ENCODE measurements at places on chromosomes 6 and 20.

- DNase-seq, result no peak
These were observed 12.8 kb downstream of the CALHM5 start for GRCh38 chr6:116524236-116524635.

DNA sequence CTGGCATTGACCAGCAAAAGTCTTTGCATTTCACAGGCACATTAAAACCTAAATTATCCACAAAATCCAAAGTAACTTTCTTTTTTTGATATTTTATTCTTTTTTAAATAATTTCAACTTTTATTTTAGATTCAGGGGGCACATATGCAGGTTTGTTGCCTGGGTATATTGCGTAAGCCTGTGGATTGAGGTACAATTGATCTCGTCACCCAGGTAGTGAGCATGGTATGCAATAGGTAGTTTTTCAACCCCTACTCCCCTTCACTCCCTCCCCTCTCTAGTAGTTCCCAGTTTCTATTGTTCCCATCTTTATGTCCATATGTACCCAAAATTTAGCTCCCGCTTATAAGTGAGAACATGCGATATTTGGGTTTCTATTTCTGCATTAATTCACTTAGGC, 97.6 kb downstream of the CEP57L1 start:
- no peak for DNase-seq

DNA sequence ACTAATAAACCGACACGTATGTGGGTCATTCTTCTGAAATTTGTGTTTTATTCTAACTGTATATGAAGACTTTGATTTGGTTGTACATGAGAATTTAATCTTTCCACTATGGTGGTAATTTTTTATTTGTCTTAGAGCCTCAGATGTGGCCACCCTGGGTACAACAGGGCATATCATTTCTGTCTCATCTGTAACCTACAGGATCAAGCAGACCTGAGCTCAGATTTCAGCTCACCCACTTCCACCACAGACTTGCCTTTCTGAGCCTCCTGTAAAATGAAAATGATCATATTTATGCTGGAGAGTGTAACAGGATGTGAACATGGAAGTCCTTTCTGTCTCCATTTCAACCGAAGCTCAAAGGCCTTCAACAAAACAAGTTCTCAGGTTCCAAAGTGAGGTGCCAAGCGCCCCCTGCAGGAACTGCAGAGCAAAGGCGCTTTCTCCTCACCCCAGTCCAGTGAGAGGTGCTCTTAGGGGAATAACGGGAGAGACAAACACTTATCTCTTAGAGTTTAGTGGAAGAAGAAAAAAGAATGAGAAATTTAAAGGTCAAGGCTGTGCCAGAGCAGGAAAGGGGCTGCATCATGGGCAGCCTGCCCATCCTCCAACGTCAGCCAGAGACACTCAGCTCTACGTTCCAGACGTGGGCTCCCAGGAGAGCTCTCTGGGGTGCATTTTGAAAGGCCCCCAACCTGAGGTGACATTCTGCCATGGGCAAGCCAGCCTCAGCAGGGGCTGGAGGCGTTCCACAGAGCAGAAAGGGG, 23.0 kb upstream of the CD24 start:
- peak; percentile 75 for DNase-seq

DNA sequence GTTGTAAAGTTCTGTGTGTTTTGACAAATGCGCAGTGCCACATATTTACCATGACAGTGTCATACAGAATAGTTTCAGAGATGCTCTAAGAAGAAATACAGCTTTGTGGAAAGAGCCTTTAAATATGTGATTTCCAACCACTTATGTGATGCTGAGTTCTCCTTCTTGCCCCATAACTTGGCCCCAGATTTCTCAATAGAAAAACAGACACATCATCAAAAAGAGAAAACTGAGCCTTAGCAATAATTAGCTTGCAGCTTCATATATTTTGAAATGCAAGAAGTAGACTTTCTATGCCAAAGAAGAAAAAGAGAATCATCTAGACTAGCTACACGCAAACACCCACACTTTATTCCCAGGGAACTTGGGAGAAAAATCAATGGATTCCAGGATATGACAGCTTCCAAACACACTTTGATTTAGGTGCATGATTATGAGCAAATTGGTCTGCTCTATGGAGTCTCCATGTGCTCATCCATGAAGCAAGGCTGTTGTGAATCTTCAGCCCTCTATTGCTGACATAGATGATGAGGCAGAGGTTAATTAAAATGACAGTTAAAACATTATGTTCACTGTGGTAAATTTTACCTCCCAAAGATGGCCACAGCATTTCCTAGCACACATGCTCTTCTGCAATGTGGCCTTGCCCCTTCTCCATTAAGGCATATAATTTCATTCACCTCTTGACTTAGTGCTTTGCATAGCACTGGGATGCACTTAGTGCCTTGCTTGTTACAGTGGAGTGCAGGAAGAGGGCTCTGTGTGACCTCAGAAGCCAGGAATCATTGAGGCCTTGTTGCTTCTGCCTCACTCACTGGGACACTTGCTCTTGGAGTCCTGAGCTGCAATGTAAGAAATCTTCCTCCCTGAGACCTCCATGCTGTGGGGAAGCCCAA, 174.6 kb downstream of the SYNDIG1 start:
- no peak for DNase-seq

DNA sequence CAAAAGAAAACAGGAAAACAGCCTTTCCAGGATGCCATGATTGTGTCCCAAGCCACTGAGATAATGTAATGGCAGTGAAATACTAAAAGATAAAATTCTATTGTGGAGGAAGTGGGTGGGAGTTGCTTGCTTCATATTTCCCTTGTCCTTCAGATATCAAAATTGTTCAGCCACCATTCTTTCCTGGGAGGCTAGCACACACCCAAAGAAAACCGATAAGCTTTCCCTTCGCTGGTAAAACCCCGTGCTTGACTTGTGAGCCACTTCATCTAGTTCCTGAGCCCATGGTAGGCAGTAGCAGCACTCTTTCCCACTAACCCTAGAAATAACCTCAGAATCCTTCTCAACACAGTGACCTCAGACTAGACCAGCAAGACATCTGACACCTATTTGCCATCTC, 357.4 kb upstream of the PLCB4 start:
- no peak for DNase-seq

DNA sequence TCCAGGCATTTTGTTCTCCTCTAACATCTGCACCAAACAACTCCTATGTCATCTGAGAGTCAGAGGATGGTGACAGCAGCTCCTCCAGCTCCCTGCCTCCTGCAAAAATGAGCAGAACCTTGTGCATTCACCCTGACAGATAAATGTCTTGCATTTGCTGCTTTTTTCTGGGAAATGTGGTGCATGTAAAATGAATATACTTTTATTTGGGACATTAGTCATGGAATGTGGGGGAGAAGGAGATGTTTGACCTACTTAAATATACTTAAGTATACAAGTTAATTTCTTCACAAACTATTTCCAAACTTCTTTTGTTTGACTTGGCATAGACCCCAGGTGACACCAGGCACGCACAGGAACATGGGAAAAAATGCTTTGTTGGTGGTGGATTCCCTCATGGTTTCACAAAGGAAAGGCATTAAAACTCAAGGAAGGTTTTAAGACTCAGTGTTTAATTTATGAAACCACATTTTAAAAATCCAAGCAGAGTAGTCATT, 181.8 kb upstream of the MCHR2 start:
- DNase-seq, result no peak

- DNase-seq, result no peak
These were observed 260.9 kb downstream of the TENT5A start for GRCh38 chr6:81491454-81492101.

Measured in activated naive CD4-positive, alpha-beta T cell treated with anti-CD3 and anti-CD28 coated beads for 36 hours (primary cell).